ENCODE measurements at places on chromosomes 5 and 9.

DNA sequence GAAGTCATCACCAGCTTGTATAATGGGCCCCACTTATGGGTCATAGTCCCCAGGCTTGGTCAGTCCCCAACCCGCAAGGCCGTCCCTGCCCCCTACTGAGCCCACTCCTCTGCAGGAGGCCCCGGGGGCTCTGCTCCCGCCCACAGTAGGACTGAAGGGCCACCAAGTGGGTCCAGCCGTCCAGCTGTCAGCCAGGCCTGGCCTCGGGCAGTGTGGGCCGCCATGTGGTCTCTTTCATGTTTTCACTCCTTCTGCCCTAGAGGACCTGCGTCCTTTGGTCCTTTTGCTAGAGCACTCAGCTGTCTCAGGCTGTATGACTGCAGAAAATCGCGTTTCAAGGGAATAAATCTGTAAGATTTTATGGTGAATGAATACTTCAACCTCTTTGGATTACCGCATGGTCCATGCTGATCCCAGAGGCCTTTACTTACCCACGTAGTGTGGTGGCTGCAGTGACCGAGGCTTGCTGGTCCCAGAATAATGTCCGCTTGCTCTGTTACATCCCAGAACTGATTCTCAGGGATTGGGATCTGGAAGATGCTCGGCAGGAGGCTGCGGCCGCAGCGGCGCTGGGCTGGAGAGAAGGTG lies 105.7 kb upstream of the FAM120A start:
- no peak for DNase-seq

GRCh38 chr5:62029303-62029702 lies 276.7 kb upstream of the KIF2A start:
- DNase-seq: no peak

DNA sequence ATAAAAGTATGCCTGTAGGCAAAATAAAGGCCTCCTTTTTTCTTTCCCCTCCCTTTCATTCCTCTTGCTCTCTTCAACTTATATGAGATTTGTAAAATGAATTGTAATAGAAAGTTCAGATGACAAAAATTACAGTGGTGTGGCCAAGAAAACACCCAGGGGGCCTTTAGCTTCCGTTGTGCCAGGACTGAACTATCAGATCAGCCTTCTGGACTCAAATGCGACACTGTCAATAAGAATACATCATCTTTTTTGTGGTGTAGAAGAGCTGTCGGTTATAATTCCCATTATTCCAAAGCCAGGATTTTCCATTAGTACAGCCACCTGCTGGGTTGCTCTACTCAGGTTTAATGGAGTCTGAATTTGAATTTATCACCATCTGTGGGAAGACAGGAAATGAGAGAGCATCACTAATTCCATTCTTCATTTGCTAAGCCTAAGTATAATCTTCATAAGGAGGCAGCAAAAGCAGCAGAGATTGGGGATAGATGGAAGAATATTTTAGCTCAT lies 443.4 kb downstream of the ANXA1 start:
- no peak for DNase-seq

- DNase-seq: no peak
Observed at GRCh38 chr9:136133191-136133958, 14.7 kb upstream of the TMEM250 start.

DNA sequence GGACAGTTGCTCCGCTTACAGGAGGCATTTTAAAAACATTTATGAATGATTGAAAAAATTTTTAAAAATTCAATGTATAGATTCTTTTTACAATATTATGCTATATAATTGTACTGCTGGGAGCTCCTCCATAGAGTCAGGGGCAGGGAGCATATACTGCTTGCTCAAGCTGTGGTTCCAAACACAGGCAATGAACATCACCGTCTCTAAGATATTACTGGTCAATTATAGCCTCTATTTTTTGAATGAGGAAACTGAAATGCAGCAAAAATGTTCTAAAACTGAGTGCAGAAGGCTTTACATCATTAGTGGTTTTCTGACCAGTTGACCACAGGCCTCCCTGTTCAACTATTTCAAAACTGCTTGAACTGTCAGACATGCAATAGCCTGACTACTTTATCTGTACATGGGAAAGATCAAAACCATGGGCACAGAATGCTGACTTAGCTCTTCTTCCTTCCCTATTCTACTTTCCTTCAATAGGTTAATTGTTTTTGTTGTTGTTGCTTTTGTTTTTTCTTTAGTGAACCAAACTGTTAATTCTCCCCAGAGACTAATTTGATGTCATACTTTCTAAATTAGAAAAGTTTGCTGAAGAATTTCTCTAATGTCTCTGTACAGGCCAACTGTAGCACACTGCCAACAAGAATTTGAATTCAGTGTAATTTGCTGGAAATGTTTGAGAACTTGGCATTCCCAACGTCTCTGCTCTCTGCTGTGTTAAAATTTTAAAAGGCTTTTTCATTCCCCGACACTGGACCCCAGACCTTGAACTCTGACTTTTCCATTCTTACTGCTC lies 107.6 kb upstream of the MPDZ start:
- DNase-seq: no peak

- DNase-seq: no peak
Observed at GRCh38 chr5:131272724-131273123, 8.9 kb downstream of the CDC42SE2 start.
